ENCODE measurements at places on chromosomes 3 and 15.

- no peak for DNase-seq
These were observed 11.3 kb upstream of the TRAK1 start for GRCh38 chr3:42079701-42080452.

DNA sequence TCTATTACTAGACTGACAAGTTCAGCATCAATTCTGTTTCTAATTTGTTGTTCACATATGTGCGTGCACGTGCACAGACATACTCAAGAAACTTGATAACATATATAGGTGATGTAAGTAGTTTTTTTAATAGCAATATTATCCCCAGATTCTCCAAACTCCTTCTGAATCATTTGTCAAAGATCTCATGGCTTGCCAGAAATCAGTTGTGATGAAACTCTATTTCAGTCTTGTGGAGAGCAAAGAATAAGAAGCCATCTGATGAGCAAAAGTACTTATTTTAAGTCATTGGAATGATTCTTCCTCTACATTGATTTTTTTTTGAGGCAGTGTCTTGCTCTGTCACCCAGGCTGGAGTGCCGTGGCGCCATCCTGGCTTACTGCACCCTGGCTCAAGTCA, 167.0 kb upstream of the TBL1XR1 start:
- DNase-seq, result no peak

- DNase-seq, result peak; percentile 82
These were observed 437 bp downstream of the KLF13 start for GRCh38 chr15:31326875-31327668.

DNA sequence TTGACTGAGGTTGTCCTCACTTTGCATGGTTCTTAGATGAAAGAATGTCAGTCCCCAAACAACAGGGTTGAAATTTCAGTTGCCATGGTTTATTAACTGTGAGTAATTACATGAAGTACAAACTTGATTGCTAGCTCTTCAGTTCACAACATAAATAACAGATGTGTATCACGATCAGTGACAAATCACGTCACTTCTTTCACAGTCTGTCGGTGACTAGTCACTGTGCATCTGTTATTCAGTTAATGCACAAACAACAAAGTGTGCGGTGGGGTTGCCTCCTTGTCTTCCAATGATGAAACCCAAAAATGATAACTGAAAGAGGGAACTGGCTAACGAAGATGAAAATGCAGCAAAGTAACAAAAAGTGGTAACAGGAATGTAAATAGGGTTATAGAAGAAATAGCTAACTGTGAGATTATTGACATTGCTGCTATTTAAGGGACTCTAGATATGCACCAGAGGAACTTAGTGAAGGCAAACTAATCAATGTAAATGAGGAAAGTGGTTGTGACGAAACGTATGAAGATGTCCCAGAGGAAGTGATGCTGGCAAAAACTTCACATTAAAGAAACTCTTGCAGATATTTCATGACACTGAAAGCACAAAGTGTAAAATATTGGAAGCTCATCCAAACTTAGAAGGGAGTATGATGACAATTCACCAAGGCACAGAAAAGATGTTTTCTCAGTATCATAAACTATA, 159.3 kb downstream of the WDR76 start:
- no peak for DNase-seq

- no peak for DNase-seq
These were observed 7.6 kb downstream of the KY start for GRCh38 chr3:134643150-134643675.

GRCh38 chr3:151933234-151933853, 59.9 kb downstream of the SUCNR1 start:
- DNase-seq, result no peak

- no peak for DNase-seq
These were observed 10.5 kb downstream of the BFSP2 start for GRCh38 chr3:133410191-133410892.

DNA sequence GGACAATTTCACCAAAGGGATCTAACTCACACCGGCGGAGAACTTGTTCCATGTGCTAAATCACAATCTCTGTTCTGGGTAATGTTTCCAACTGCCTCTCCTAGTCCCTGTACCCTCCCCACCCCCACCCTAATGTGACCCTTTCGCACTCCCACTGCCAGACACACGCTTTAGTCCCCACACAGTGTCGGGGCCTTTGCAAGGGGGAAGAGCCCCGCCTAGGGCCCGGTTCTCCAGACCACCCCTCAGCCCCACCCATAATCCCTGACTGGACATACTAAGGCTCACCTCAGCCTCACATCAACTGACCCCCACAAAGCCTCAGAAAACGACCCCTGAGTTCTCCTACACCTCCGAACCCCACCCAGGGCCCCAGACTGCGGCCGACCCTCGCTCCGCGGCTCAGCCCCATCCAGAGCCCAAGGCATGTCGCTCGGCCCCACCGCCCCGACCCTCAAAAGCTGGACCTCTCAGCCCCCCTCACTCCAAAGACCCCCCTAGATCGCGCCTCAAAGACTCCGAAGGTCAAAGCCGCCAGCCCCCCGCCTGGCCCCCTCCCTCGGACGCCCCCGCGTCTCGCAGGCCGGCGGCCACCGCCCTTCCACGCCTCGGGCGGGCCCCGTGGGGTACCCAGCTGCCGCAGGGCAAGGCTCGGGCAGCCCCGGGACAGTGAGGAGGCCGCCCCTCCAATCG, 72.0 kb upstream of the MAP4 start:
- no peak for DNase-seq

DNA sequence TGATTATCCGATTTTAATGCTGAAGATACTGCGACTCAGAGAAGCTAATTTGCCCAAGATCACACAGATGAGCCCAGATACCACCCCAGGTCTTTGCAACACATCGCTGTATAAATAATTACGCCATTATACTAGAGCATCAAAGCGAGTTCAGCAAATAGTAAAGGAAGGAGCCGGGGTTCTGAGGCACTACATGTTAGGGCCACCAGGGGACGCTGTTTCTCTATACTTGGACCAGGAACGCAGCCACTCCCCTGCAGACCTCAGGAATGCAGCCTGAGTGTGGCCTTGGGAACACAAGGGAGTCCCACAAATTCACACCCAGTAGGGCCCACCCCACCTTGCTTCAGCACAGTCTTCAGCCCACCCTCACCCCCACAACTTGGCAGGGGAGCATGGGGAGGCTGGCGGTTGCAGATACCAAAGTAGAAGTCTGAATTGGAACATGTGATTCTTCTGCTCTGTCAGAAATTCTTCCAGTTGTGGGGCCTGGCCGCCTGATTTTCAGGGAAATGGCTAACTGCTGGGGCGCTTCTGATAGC, 57.8 kb upstream of the RYK start:
- peak; percentile 36 for DNase-seq

GRCh38 chr15:74540161-74540760, 759 bp upstream of the ARID3B start:
- no peak for DNase-seq

GRCh38 chr15:47908950-47909670, 191.8 kb downstream of the SEMA6D start:
- DNase-seq, result no peak

GRCh38 chr3:17014709-17015108, 130.0 kb downstream of the PLCL2 start:
- DNase-seq, result no peak

DNA sequence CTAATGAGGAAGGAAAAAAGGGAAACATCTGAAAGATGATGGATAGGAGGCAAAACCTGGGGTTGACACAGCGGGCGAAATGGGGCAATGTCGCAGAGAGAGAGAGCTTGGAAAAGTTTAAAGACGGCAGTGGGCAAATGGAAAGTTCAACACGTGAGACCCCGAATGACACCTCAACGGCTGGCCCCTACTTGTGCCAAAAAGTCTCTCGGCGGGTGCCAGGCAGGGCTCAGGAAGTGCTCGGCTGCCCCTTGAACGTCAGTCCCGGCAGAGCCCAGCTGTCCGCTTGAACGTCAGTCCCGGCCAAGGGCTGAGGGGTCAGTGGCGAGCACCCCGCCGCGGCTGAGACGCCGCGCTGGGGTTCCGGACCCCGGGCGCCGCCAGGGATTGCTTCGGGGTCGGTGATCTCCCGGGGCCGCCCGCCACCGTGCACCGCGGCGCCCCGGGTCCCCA, 658 bp downstream of the EOGT start:
- no peak for DNase-seq

- no peak for DNase-seq
These were observed 27.4 kb downstream of the TCAIM start for GRCh38 chr3:44365952-44366351.

DNA sequence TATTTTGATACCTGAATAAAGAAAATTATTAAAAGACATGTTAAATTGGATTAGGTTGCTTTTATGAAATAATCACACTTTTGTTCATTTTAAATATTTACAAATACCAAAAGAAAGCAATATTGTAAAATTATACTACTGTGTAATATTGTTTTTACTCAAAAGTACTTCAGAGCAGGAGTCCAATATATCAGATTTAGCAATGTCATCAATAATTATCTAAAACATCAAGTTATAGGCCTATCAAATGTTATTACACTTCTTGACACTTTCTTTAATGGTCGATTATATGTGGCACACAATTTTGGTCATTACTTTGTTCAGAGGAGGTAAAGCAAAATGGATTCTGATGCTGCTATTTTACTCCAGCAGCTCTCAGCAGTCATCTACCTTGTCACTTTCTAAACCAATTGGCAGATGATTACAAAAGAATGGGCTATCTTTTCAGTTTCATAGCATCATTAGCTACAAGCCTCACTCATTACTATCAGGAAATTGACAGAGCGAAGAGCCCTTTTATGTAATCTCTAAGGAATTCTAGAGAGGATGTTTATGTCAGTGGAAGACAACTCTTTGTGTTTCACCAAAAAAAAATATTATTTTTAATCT, 318.6 kb downstream of the PLOD2 start:
- DNase-seq, result no peak

GRCh38 chr3:128415773-128416577, 50.7 kb downstream of the DNAJB8 start:
- no peak for DNase-seq

GRCh38 chr3:71690341-71690841, 34.8 kb downstream of the EIF4E3 start:
- DNase-seq, result no peak

- no peak for DNase-seq
These were observed 80.8 kb upstream of the DPH6 start for GRCh38 chr15:35626571-35627318.

DNA sequence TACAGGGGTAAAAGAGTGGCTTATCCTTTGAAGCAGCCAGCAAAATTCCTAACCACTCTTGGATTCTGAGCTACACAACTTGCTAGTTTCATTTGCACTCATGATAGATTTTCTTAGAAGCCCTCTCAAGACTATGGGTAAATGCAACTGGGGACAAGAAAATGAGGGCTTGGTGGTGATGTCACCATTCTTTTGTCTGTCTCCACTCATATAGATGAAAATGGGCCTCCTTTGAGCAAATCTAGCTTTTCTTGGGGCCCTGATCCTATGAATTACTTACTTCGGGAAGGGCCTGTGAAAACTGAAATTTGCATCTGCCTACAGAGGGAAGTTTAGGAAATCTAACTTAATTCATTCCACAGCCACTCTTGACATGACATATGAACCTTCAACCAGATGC, 486.3 kb downstream of the MAGI1 start:
- DNase-seq, result no peak

GRCh38 chr15:63065262-63066221, 23.0 kb downstream of the TPM1 start:
- DNase-seq, result no peak

DNA sequence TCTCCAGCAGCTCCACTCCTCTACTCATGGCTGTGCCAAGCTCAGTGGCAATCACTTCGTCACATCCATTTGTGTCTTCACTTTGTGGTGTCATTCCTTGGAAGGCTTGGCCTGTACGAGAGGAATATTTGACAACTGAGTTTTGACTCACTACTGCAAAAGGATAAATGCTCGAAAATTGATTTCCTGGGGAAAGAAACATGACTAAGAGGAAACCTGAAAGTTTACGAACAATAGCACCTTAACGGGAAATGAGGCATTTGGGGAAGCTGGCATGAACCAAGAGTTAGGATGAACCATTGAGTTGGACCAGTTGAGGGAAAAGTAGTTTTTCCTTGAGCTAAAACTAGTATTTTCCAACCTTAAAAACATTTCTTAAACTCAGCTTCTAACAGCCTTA, 74.2 kb upstream of the ABHD17C start:
- no peak for DNase-seq

GRCh38 chr3:107925851-107926250, 165.0 kb downstream of the CD47 start:
- no peak for DNase-seq

GRCh38 chr15:57425842-57426241, 49.5 kb downstream of the CGNL1 start:
- DNase-seq, result no peak

- no peak for DNase-seq
These were observed 12.1 kb downstream of the HEG1 start for GRCh38 chr3:125043599-125044151.

DNA sequence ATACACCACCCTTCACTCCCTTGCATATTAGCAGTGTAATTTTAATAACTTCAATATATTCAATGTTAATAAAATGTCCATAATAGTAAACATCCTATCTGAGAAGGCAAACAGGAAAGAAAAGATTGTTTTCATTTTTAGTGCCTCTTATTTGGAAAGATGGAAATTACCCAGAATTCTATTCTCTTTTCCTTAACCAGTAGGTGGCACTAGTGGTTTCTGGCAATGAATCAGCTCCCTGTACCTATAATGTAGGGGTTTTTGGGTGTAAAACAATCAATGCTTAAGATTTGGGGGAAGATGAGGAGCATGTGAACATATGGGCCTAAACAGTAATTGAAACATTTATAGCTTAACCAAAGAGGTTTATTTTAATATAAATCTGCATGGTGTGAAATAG, 5.7 kb upstream of the SEMA6D start:
- DNase-seq, result no peak

DNA sequence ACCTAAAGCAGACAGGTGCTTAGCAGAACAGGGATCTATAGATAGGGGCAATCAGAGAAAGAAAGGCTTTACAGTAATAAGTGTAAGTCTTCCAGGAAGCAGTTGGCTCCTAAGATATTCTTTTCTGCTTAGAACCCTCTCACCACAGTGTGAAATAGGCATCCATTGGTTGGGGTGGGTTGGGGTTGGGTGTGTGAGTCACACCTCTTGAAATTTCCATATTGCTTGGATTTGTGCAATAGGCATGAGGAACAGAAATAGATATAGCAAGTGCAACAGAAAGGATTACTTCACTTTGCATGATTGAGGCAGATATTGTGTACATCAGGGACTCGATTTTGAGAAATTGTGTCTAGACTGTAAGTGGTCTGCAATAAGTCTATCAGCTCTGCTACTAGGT, 200.1 kb upstream of the GAP43 start:
- DNase-seq, result no peak

Data from T-helper 1 cell (primary cell).